Lung microvascular endothelial cell (primary cell): ENCODE measurements at places on chromosomes 1 and 21. TPM values are rescaled to one million over a fixed set of nuclear protein-coding genes. Genes with fewer than 3 reads are reported as not detected.

DNA sequence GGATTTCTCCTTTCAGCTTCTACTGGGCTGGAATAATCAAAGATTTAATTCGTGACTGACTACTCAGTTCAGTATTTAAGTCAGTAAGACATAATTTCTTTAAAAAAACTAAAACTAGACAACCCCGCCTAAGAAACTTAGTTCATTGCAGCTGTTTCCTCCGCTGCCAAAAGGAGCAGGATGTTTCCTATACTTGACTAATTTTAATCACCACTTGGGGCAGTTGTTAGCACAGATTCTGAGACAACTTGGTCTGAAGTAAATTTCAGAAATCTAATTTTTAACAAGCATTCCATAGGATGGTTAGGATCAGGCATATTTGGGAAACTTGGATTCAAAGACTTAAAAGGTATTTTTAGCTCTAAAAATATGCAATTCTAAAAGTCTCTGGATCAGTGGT, 34.0 kb downstream of the EPRS1 start:
- no peak for DNase-seq

DNA sequence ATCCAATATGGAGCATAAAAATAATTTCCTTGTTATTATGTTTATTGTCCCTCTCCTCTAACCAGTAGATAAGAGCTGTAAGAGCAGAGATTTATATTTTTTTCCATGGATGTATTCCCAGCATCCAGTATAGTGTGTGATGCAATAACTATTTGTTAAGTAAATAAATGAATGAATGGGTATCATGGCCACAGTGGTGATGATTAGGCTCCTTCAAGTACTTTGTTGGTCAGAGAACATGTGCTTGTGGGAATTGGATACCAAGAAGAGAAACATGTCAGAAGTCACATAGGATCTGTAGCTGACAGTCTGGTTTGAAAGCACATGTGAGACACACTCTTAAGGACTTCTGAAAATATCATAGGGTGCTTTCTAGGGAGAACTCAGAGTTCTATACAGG, 588.5 kb downstream of the AGBL4 start:
- no peak for DNase-seq

The BRDT gene
- not detected in 2 replicates for total RNA-seq

- peak; percentile 93 for DNase-seq
Observed at GRCh38 chr1:178726087-178726517, 1.1 kb downstream of the RALGPS2 start.

DNA sequence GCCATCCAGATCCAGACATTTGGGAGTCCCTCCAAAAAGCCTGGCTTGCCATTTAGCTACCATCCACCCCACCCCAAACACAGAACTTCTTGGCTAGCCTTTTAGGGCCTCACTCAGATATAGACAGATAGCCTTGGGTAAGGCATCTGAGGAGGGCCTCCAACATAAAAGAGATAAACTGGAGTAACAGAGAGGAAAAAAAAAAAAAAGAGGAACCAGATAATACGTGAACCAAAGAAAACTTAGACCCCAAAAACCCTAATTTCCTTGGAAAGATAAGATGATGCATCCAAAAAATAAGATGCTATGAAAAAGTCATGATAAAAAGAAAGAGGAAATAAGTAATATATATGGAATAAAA, 19.8 kb upstream of the LSS start:
- no peak for DNase-seq

GRCh38 chr1:220691053-220691684, 1.0 kb downstream of the C1orf115 start:
- peak; percentile 13 for DNase-seq

DNA sequence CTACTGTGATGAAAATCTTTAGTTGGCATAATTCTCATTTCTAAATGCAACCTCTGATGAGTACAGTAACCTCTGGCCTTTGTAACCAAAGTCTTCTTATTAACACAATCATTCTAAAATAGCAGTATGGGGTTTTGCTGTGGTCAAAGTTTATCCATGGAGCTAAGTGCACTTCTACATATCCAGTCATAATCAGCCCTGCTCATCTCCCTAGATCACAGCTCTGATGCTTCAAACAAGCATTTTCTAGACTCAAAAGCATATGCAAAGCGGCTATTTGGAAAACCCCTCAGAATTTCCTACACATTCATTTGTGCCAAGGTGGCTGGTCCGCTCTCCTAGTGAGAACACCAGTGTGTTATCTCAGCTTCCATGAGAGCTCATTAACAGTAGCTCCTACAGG, 418.6 kb downstream of the MRPL39 start:
- DNase-seq, result no peak

DNA sequence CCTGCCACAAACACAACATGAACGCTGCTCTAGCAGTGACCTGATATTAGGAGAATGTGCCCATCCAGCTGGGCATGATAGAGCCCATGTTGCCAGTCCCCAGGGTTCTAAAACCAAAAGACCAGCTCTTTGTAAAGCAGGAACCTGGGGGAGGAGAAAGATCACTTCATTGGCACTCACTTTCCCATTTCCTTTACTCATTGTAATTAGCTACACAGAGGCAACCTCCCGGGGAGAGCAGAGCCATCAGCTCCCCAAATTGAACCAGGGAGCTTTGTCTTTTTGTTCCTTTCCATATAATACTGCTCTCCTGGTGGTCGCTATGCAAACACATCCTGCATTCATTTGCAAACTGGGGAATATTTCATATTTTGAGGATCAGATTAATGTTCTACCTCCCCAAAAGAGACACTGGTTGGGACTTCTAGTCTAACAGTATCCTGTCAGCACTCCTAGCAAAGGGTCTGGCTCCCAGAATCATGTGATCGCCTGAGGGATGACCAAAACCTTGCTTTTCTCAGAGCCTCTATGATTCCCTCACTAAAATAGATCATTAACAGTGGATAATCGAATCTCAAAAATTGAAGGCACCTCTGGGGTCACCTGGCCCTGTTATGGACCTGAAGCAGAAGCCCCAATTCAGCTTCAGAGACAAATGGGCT, 76.7 kb upstream of the CD1D start:
- DNase-seq, result no peak

GRCh38 chr1:174058624-174059023, 36.5 kb upstream of the RC3H1 start:
- DNase-seq, result no peak

DNA sequence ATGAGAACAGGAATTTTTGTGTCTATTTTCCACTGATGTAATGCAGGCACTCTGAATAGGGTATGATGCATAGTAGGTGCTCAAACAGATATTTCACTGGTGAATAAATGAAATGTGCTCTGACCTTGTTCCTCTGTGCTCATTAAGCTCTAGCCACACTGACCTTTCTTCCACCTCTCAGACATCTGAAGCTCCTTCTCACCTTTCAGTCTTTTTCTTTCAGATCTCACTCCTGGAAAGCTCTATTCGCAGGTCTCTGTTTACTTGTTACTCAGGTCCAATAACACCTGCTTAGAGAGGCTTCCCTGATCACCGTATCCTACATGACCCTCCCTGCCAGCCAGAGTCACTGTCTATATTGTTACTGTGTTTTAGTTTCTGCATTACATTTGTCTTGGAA, 59.2 kb upstream of the IVNS1ABP start:
- DNase-seq, result no peak

DNA sequence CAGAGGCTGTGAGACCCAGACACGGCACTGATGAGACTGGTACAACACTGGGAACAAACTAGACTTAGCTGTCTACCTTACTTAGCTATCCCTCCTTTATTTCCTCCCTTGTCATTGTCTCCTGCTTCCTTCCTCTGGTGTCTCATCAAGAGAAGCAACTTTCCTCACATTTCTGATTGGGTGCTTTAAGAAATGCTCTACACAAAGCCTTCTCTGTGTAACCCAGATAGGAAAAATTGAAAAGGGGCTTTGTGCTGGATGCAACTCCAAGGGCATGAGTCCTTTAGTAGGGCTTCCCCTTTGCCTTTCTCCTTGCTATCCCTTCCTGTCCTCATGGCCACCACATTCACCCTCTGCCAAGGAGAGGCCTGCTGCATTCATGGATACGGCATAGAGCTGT, 274.5 kb downstream of the VAV3 start:
- no peak for DNase-seq

DNA sequence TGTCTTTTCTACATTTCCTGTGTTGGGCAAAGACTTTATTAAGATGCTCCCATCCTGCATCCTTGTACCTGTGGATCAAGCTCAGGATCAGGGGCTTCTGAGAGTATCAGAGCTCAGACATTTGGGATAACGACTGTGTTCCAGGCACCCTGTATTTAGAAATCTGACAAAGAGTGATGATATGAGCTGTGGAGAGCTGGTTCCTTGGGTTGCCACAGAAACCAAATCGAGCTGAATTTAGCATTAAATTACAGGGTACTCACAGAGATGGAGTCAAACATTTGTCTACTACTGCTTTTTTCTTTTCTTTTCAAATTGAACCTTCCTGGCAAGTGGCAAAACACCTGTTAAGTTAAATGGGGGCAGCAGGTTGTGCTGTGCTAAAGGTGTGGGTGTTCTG, 110.6 kb downstream of the XCL2 start:
- no peak for DNase-seq

DNA sequence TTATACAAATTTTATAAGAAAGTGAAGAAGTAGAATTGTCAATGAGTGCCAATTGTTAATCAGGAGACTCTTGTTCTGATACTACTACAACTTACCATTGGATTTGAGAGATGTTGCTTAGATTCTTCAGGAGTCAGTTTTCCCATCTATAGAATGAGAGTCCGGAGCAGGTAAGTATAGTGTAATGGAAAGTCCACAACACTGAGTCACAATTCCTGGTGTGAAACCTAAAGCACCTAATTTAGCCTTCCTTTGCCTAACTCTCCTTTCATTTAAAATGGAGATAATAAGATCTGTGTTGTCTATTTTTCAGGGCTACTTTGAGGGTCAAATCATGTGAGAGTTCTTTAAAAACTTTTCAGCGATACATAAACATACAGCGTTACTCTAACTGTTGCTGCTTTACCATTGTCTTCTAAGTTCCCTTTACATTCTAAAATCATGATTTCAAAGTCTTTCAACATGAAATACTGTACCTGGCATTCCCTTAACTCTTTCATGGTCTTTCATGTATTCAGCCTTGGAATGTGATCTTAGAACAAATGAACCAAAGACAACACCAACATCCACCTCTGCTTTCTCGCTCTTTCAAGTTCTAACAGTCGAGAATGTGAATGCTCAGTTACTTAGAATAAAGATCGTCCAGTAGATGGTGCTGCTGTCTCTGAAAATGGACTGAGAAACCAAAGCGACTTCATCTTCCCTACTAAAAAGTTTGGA, 90.9 kb downstream of the SLC30A10 start:
- DNase-seq, result peak; percentile 51

- DNase-seq, result no peak
Observed at GRCh38 chr1:40886318-40887011, 24.3 kb upstream of the CITED4 start.

- DNase-seq, result no peak
Observed at GRCh38 chr21:15291621-15292266, 226.9 kb upstream of the NRIP1 start.

The ACKR1 gene
- under 0.01 TPM in 1 of 2 replicates, not detected in the other for total RNA-seq

The IL12RB2 gene
- total RNA-seq, result not detected in 2 replicates

DNA sequence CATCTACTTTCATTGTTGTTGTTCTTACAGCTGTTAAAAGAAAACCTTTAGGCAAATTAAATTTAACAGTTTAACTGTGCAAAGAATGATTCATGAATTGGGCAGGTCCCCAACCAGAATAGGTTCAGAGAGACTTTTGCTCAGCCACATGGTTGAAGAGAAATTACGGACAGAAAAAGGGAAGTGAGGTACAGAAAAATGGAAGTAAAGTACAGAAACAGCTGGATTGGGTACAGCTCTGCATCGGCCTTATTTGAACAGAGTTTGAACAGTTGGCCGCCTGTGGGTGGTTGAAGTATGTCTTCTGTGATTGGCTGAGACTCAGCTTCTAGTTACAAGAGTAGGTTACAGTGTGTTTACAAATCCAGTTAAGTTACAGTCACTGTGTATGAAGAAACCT, 210.1 kb downstream of the FGGY start:
- no peak for DNase-seq

The WASF2 gene
- total RNA-seq, result 31.8 and 34.7 TPM in 2 replicates

The CFAP45 gene
- under 0.01 and 0.22 TPM in 2 replicates for total RNA-seq

GRCh38 chr1:66954208-66954607, 29.4 kb downstream of the MIER1 start:
- no peak for DNase-seq

The COL6A2 gene
- total RNA-seq, result 5.4 and 33.7 TPM in 2 replicates

DNA sequence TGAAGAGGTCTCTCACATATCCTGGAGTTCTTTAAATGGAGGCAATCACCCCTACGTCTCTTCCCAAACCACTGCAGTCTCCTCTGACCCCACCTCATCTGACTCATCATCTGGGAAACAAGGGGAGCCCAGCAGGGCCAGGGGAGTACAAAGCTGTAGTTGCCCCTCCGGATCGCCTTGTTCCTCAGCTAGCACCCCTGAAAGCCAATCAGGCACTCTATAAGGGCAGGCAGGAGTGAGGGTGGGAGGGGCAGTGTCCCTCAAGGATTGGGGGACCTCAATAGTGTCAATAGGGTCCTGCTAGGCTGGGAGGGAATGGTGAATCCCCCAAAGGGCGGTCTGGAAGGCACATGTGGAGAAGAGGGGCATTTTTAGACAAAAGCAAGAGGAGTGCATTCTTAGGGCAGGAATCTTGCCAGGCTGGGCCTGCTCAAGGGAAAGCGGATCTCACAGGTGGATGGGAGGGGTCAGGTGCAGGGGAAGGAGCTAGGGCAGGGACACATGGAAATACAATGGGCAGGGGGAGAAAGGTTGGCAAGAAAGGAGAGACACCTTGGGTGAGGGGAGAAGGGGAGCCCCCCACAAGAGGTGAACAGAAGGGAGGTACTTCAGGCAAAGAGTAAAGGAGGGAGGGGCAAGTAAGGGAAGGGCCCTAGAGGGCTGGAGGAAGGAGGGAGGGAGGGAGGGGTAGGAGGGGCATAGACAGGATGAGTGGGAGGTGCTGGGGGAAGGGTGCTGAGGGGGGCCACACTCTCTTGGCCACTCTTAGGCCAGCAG, 5.8 kb downstream of the SHISA4 start:
- no peak for DNase-seq

- no peak for DNase-seq
Observed at GRCh38 chr1:69833536-69833935, 265.8 kb downstream of the LRRC7 start.
